ENCODE measurements at places on chromosomes 16 and 17. TPM values are rescaled to one million over a fixed set of nuclear protein-coding genes. Genes with fewer than 3 reads are reported as not detected.

DNA sequence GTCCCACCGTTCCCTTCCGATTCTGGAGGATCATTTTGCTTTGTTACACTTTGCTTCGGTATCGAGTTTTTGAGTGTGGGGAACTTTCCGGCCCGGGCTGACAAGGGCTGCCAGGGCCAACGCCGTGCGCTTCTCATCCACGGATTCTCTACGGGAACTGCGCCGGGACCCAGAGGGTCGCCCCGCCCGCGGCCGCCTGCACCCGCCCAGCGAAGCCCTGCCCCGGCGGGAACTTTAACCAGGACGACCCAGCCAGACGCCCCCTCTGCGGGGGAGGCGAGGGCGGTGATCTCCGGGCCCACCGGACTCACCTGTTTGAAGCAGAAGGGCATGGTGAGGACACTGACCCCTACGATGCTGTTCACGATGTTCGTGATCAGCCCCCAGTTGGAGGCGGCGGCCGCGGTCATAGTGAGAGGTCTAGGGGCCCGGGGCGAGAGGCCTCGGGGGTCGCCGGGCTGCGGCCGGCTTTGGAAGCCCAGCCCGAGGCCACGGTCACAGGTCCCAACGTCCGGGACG, 536 bp downstream of the SLC38A10 start:
- no peaks in the 10 kb centered on the region for H3K27me3 ChIP-seq
- no peaks in the 10 kb centered on the region for H3K36me3 ChIP-seq
- peak overlapping the region; percentile 90 for H3K27ac ChIP-seq

DNA sequence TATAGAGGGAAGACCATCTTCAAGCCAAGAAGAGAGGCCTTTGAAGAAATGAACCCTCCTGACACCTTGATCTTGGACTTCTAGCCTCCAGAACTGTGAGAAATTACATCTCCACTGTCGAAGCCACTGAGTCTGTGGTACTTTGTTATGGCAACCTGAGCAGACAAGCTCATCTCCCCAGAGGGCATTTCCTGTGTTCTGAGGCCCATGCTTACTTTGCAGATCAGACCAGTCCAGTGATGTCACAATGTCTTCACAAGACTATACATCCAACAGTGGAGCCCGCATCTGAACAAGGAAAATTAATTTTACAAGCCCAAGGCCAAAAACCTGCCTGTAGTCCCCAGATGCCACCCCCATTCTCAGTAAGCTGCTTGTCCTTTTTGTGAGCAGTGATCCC, 14.8 kb upstream of the C17orf113 start:
- H3K4me1 ChIP-seq = no peaks in the 10 kb centered on the region
- H3K4me3 ChIP-seq = no peak overlapping the region
- no peak overlapping the region for H3K27ac ChIP-seq
- no peak for DNase-seq
- H3K36me3 ChIP-seq = no peaks in the 10 kb centered on the region
- peaks cover 2% of the 10 kb centered on the region for H3K27me3 ChIP-seq

DNA sequence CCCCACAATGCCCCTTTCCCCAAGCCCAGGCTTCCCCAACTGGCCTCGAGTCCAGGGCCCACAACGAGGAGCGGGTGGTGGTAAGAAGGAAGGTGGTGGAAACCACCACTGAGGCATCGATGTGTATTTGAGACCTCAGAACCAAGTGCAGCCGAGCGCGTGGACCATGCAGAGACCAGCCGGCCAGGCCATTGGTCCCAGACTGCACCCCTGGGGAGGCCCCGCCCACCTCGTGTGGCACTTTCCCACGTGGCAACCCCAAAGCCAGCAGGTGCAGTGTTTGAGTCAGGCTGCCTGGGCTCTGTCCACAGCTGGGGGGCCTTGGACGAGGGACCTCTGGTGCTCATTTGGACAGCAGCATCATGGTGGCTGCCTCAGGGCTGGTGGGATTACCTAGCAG, 28.1 kb upstream of the BAHCC1 start:
- DNase-seq = no peak

- H3K27me3 ChIP-seq = no peaks in the 10 kb centered on the region
- H3K27ac ChIP-seq = no peak overlapping the region
- no peak for DNase-seq
- no peaks in the 10 kb centered on the region for H3K36me3 ChIP-seq
- no peak overlapping the region for H3K4me3 ChIP-seq
Observed at GRCh38 chr16:50002190-50002589, 22.8 kb upstream of the CNEP1R1 start.

GRCh38 chr17:73754886-73755400, 110.7 kb upstream of the SDK2 start:
- H3K36me3 ChIP-seq = no peaks in the 10 kb centered on the region
- no peak overlapping the region for H3K27ac ChIP-seq
- no peak for DNase-seq
- no peaks in the 10 kb centered on the region for H3K27me3 ChIP-seq

DNA sequence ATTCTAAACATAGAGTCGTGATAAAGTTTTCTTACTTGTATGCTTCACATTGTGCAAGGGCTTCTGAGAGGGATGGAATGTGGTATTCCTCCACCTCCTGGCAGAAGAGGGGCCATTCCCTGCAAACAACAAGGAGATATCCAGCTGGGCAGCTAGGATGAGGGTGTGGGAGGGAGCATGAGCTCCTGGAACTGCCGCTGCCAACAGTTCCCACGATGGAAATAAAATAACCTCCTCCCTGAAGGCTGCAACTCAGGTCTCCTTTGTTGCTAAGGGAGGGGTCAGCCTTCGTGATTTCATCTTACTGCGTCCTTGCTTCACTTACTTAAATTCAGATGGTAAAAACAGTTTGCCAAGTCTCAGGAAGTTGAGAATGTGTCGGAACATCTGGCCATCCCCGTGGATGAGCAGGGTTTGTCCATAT, 15.6 kb downstream of the PLEKHG4 start:
- H3K4me3 ChIP-seq = no peak overlapping the region
- no peaks in the 10 kb centered on the region for H3K27me3 ChIP-seq
- no peaks in the 10 kb centered on the region for H3K4me1 ChIP-seq
- no peak overlapping the region for H3K27ac ChIP-seq

DNA sequence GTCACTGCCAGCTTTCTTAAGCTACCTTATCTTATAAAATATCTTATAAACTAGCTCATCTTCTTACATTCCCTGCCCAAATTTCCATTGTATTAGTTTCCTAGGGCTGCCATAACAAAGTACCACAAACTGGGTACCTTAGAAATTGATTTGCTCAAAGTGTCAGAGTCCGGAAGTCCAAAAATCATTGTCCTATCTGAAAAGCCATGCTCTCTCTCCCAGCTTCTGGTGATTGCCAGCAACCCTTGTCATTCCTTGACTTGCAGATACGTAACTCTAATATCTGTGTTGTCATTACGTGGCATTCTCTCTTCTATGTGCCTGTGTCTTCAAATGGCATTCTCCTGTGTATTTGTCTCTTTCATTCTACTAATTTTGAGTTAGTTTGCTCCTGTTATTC, 2.3 kb upstream of the ABCA10 start:
- no peaks in the 10 kb centered on the region for H3K27me3 ChIP-seq
- H3K4me1 ChIP-seq = no peaks in the 10 kb centered on the region
- H3K27ac ChIP-seq = no peak overlapping the region
- DNase-seq = no peak
- no peaks in the 10 kb centered on the region for H3K36me3 ChIP-seq

DNA sequence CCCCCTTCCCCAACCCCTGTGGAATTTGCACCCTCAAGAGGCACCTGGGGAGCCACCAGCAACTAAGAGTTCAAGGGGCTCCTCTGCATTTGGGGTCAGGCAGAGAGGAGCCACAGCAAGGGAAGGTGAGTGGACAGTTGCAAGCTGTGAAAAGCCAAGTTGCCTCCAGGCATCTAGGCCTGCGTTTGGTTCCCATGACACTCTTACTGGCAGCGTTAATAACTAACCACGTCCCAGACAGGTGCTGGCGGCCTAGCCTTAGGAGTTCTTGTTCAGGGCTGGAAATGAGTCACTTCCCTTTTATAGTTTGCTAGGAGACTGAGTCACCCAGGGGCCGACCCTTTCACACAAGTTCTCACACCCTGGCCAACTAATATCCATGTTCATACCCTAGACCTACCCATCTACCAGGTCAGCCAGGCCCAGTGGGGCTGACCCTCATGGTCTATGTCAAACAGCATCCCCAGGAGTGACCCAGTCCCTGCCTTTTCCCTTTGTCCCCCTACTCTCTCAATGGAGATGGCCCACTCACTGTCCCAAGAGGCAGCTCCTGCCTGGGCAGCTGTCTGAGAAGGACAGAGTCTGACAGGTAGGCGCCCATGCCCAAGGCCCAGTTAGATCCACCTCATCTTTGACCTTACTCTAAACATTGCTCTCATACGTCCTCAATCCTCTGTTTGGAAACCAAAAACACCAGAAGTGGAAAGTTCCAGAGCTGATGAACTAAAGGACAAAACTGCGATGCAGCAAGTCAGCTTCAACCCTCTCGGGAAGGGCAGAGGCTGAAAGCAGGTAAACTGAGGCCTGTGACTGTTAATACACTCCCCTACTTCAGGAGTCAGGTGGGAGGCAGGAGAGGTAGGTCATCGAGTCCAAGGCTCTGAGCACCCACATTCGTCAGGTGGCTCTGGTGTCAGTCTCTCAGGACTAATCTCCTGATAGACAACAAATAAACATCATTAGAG, 300.6 kb downstream of the SOX9 start:
- H3K27me3 ChIP-seq = no peaks in the 10 kb centered on the region
- no peak overlapping the region for H3K4me3 ChIP-seq
- DNase-seq = no peak
- H3K4me1 ChIP-seq = no peaks in the 10 kb centered on the region
- no peaks in the 10 kb centered on the region for H3K36me3 ChIP-seq

DHRS7C gene
- not detected for total RNA-seq

HES7 gene
- not detected for total RNA-seq

TAT gene
- total RNA-seq = not detected

All from upper lobe of right lung (tissue), 1 donor.